ENCODE measurements at places on chromosomes 2 and 18.

- no peak for DNase-seq
These were observed 62.7 kb upstream of the TAF1B start for GRCh38 chr2:9780368-9781130.

GRCh38 chr2:202109737-202110184 lies 36.7 kb downstream of the KIAA2012 start:
- DNase-seq, result no peak

GRCh38 chr18:72378016-72378415 lies 166.1 kb downstream of the CBLN2 start:
- DNase-seq, result no peak

DNA sequence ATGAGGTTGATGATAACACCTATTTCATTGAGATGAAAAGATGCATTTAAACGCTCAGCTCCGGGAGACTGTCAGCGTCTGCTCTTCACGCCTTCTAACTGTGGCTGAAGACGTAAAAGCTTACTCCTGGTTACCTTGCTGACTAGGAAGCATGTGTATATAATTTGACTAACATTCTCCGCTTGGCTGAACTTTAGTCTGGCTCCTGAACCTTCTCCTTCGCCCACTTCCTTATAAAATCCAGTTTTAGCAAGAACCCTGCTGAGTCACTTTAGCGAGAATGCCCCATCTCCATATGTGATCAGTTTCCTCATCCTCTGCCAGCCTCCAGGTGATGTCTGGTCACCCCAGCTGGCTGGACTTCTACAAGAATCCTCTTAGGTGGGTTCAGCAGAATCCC lies 12.7 kb upstream of the CREG2 start:
- DNase-seq, result no peak

GRCh38 chr2:10059552-10060335 lies 16.4 kb downstream of the KLF11 start:
- no peak for DNase-seq

DNA sequence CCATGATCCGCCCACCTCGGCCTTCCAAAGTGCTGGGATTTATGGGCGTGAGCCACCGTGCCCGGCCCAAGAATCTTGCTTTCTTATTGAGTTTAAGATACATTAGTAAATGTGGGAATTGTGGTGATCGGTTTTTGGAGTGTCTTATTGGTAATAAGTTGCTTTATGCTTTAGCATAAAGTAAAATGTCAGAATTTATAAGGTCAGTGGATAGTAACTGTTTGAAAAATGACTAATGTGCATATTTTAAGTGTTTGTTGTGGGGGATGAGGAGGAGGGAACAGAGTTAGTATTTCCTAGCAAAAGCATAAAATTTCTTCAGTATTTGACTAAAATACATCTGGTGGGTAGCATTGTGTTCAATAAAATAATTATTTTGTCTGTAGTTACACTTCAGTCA lies 77.4 kb downstream of the SLC39A10 start:
- no peak for DNase-seq
